ENCODE measurements at places on chromosomes 4 and X.

DNA sequence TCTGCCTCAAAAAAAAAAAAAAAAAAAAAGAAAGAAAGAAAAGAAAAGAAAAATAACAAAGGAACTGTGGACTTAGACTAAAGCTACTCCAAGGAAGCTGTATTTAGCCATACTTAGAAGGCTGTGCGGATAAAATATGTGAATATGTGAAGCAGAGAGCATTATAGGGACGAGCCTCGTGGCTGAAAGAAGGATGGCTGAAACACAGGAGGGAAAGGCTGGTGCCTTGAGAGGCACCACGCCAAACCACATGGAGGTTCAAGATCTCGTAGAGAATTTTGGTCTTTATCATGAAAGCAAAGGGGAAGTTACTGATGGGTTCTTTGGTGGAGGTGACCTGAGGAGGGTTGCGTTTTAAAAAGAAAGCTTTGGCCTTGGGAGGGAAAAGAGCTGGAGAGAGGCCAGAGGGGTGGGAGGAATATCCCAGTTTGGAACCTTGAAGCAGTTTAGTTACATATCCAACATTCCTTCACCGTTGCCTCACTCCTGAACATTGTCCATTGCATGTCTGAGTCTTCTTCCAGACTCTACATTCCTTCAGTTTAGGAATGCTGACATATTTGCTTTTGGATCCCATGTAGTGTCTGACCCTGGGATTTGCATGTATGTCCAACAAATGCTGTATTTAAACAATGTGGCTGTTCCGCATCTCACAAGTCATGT is 82.5 kb downstream of the CPE start:
- no peak for DNase-seq

DNA sequence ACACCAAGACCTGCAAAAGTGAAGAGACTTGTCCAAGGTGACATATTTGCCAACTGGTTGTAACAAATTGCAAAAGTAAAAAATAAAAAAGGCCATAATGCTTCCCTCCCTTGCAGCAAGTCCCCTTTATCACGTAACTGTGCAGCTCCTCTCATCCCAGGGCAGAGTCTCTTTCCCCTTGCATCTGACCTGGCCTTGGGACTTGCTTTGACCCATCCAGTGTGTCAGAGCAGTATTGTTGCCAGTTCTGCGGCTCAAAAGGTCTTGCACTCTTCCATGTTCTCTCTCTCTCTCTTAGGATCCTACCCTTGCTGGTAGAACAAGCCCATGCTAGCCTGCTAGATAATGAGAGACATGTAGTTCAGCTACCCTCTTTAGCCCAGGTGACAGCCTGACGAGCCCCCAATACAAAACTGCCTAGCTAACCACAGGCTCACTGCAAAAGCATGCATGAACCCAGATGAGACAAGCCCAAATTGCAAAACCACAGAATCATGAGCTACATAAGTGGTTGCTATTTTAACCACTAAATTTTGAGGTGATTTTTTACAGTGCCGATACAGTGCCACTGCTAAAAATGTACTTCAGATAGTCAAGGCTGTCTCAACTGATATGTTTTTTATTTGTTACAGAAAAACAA is 289.5 kb upstream of the PPARGC1A start:
- no peak for DNase-seq

GRCh38 chrX:81390237-81390636 is 188.3 kb downstream of the SH3BGRL start:
- no peak for DNase-seq

- DNase-seq, result no peak
Observed at GRCh38 chr4:173535165-173535902, 5.3 kb upstream of the HAND2 start.

- DNase-seq, result no peak
Observed at GRCh38 chr4:81418572-81418971, 53.1 kb downstream of the RASGEF1B start.

DNA sequence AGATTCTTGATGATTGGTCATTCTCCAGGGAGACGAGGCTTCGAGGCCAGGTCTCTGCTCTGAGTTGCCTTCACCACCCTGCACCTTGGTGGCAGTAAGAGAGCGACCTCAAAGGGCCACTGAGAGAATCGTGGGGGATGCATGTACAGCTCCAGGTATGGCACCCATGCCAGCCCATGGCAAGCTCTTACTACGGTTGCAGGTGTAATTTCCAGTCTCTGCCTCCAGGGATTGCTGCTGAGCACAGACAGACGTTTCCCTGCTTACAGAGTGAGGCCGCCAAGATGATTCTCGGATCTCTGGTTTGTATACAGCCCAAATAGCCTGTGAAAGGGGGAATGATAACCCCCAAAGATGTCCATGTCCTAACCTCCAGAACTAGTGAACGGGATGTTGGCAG is 16.3 kb upstream of the DRD5 start:
- peak; percentile 42 for DNase-seq

DNA sequence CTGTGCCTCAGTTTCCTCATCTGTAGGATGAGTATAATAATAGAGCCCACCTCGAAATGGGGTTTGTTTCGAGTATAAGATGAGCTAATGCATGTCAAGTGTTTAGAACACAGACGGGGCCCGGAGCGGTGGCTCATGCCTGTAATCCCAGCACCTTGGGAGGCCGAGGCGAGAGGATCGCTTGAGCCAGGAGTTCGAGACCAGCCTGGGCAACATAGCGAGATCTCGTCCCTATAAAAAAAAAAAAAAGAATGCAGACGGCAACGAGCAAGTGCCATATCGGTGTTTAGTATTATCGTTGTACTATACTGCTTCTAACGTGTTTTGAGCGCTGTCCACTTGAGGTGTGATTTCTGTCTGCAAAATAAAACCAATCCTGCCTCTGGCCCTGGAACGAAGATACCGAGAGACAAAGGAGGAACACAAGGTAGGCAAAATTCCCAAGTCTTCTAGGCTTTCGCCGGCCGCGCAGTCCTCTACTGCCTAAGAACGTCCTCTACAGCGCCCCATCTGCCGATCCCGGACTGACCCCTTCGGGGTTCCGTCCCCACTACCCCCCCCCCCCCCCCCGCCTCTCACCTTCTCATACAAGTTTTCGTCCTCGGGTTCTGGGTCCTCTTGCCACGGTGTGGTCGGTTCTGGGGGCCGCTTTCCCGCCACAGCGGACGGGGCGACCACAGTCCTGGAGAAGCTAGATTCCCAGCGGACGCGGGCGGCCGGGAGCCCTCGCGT is 442 bp downstream of the NDUFB11 start:
- DNase-seq, result peak; percentile 37

GRCh38 chr4:27217261-27217769 is 356.7 kb downstream of the STIM2 start:
- no peak for DNase-seq

GRCh38 chr4:534101-534575 is 35.1 kb downstream of the PIGG start:
- DNase-seq, result no peak

GRCh38 chrX:151713849-151714248 is 2.0 kb upstream of the FATE1 start:
- no peak for DNase-seq

DNA sequence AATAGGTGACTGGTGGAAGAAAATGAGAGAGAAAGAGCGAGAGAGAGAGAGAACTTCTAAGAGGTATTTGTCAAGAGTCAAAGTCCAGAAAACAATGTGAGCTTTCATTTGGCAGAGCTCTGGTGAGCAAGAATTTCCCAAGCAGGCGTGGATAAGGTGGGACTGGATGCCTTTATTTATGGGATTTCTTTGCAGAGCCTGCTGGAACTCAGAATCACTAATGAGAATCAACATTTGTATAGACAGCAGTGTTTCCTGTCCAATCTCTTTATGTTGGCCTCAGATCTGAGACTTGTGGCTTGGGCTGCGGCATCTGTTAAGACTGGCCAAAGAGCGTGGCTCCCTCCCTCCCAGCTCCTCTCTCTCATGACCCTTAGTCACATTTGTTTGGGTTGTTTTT is 67.9 kb upstream of the TBL1X start:
- DNase-seq, result no peak

DNA sequence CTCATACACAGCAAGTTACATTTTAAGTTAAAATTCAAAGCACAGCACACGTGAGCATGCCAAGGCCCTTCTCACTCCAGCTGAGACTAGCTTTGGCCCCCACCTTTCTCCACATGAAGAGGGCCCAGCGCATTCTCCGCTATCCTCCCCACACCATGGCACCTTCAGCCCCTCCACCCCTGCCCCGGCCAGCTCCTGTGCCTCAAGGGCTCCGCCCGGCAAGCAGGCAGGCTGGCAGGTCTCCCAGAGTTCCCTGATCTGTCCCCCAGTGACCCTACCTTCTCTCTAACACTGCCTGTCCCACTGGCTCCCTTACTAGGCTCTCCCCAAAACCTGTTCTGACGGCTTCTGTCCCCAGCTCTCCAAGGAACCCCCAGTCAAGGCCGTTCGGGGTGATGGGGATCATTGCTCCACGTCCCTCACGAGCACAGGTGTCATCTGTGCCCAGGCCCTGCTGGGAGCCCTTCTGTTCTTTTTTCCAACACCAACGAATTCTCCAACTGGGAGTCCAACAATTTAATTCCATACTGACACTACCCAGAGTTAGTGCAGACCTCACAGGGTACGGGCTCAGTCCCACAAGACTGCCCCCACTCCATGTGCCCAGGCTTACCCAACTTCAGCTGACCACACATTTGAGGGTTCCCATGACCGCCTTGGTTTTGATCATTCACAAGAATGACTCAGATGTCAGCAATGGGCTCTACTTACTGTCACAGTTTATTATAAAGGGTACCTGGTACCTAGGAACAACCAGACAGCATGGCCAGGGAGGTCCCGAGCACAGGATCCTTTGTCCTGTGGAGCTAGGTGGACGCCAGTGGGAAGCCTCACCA is 4.2 kb downstream of the LETM1 start:
- DNase-seq, result no peak

DNA sequence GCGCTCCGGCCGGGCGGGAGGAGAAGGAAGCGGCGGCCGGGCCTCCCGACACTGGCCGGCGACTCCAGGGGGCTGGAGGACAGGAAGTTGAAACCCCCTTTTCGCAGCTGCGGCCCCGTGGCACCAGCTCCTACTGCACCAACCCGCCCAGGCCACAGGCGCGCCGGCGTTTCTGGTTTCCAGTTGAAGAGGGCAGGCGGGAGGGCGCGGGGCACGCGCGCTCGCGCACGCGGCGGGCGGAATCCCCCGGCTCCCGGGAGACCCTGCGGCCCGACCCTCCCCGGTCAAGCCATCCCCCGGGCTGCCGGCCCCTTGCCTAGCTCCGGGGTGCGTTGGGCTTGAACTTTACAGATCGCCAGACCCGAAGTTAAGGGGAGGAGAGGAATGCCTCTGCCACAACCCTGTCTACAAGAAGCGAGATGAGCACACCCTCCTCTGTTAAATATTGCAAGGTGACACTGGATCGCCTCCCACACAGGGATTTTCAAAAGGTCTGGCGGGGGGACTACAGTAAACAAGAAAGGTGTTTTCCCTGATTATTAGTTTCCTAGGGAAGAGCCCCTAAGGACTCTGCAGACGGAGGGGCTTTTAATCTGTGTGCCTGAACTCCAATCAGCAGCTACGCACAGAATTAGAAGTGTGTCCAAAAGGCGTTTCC is 1.4 kb downstream of the ELOVL6 start:
- DNase-seq, result peak; percentile 41

GRCh38 chrX:82732861-82733260 is 775.2 kb upstream of the POU3F4 start:
- no peak for DNase-seq

DNA sequence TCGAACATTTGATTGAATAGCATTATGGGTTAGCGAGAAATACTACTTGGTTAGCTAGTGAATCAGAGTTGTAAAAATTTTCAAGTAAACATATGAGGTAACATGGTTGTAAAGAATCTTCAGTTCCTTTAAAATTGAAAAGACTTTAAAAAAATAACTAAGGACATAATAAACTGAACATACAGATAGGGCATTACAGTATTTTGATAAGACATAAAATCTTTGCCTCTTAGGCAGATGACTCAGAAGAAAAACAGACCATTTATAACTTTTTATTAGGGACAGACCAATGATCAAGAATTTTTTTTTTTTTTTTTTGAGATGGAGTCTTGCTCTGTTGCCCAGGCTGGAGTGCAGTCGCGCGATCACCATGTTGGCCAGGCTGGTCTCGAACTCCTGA is 43.1 kb downstream of the PNMA5 start:
- DNase-seq, result no peak

DNA sequence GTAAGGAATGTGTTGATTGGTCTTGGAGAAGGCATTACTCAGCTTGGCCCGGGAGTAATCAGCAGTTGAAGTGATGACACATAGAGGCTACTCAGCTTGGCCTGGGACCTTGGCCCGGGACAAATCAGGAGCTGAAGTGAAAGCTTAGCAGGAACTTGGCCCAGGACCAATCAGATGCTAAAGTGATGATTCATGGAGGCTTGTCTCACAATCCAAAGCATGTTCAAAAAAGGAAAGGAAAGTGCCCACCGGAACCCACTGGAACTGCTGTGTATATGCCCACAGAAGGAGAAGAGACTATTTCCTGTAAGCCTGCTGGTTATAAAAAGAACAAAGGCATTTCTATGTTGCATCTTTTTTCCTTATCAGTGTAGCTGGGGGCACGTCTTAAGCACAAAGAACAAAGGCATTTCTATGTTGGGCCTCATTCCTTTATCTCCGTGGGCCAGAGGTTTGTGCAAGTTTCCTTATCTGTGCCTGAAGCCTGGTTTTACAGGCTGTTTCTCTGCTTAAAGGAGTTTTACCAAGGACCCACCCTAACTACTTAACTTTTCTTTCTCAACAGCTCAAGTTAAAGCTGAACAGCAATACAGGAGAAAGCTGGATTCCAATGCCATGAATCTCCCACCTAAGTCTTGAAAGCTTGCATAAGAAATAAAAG is 1176.7 kb downstream of the NLGN4X start:
- peak; percentile 45 for DNase-seq

DNA sequence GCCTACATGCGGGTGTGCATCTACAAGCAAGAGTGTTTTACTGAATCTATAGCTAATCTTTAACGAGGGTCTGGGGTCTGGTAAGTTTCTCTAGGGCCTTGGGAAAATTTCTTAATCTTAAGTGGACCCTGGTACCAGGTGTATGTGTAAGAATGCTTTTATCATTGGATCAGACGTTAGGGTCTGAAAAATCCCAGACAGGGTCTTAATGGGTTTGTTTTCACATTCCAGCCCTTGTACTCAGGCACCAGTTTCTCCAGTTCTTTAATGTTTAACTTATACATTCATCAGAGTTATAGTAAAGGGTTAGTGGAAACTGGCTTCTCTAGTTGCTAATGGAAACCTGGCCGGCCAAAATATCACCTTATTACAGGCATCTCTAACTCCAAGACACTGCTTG is 11.6 kb downstream of the MAGEB16 start:
- DNase-seq, result no peak

DNA sequence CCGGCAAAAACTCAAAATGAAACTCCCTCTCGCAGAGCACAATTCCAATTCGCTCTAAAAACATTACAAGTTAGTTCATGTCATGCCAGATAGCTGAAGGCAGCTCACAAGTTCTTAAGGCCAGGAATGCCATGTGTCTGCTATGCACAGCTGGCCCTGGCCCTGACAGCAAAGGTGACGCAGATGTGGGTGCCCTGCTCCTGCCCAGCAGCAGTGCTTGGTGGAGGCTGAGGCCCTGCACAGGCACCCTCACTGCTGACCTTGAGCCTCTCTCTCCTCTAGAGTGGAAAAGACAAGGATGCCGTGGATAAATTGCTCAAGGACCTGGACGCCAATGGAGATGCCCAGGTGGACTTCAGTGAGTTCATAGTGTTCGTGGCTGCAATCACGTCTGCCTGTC is 2.9 kb downstream of the S100P start:
- DNase-seq, result no peak
